ENCODE measurements at places on chromosomes 16 and 17.
A peak's percentile ranks its signal among the peaks of the same experiment; 100 is the strongest.

- no peak for DNase-seq
Measured at GRCh38 chr16:58460219-58460610, 39.7 kb upstream of the NDRG4 start.

DNA sequence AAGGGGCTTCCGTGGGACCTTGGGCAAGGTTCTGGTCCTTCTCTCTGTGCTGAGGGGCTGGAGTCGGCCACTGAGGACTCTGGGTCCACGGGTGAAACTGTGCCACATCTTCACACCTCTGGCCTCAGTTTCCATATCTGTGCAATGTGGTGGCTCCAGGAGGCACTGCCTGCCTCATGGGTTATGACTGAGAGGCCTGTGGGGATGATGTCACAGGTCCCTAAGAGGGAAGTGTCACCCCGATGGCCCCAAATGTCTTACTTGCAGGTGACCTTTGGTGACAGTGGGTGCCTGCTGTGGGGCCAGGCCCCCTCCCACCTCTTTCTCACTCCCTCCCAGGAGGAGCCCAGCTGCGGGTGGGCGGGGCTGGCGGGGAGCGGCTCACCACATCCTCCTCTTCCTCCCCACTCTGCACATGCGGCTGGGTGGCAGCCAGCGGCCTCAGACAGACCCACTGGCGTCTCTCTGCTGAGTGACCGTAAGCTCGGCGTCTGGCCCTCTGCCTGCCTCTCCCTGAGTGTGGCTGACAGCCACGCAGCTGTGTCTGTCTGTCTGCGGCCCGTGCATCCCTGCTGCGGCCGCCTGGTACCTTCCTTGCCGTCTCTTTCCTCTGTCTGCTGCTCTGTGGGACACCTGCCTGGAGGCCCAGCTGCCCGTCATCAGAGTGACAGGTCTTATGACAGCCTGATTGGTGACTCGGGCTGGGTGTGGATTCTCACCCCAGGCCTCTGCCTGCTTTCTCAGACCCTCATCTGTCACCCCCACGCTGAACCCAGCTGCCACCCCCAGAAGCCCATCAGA is at the start of gene IL21R:
Gene IL21R, plus strand, starts transcription at position 407 of the 801 bp plus-strand sequence. CDS start 27,898 bp downstream, outside the sequence.
- no peak for DNase-seq

GRCh38 chr16:80045861-80046260 is 445.3 kb upstream of the MAF start:
- DNase-seq, result no peak

DNA sequence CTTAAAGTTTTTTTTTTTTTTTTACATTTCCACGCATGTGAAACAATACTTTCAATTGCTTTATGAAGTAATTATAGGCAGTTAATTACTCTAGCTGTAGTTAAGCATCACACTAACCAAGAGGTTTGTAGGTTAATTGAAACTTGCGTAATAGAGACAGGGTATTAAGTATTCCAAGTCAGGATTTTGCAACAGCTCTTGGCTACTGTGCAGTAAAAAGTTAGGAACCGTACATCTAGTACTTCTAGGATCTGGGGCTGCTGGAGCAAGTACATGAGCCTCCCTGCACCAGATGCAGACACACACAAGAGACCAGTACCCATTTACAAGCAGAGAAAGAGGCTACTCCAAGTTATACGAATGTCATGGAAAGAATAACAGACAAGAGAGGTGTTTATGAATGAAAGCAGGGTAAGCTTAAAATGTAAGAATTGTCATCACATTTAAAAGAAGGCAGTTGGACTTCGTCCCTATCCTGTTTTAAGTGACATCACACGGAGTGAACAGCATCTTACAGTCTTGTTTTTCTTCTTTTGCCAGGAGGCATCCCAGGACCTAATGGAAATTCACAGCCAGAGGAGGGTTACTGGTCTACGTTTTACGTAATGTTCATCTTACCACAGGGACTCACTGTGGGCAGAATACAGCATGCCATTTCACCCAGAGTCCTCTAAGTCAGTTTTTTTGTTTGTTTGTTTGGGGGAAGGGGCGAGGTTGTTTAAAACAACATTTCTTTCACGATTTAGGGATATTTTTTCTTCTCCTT is 379.6 kb upstream of the PSMD7 start:
- no peak for DNase-seq

DNA sequence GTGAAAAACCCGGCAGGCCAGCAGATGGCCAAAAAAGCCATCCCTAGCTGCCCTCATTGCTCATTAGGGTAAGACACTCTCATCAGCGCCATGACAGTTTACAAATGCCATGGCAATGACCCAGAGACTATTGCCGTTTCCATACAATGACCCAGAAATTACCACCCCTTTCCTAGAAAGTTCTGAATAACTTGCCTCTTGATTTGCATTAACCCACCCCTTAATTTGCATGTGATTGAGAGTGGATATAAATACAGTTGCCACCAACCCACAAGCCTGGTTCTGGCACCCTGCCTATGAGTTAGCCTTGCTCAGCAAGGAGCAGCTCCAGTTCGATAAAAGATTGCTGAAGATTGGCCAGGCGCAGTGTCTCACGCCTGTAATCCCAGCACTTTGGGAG is 16.1 kb upstream of the C16orf54 start:
- DNase-seq, result no peak

GRCh38 chr17:20087538-20088250 is 78.5 kb downstream of the SPECC1 start:
- no peak for DNase-seq

DNA sequence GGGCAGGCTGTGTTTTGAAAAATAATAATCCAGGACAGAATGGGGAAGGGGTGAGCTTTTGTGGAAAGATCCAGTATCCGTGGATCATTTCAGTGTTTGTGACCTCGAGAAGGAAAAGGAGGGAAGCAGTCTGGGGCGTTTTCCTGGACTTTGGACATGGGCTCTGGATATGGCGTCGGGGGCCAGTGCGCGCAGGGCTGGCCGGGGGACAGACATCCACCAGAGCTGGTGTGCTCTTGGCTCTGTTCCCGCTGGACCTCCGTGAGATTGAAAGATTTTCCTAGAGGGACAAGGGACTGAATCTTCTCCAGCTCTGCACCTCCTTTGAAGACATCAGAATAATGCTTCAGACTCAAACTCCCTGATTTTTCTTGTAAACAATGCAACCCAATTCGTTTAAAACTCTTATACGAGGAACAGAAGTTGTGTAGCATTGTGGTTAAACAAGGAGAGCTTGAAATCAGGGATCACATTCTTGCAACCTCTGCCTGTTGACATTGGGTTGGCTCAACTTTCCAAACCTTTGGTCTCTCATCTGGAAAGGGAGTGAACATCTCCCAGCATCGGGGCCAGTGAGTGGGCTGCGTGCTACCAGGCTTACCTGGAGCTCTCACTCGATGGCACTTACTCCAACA is 75.9 kb downstream of the C16orf95 start:
- no peak for DNase-seq

DNA sequence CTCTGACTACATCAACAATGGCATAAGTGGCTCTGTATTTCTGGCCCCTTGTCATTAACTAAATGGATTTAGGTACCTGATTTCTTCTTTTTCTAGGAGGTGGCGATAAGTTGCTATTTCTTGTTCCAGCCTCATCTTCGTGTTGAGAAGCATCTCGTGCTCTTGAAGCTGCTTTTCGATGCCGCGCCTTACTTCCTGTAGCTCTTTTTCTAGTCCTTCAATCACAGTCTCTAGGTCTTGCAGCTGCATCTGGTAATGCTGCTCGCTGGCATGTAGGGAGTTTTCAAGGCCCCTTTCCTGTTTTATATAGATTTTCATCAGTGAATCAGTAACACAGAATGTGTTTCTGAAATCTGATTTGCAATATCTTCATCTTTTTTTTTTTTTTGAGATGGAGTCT is 5.1 kb downstream of the KRT222 start:
- DNase-seq, result no peak

GRCh38 chr16:7456211-7456610 is 123.6 kb downstream of the RBFOX1 start:
- DNase-seq, result peak; percentile 94

GRCh38 chr16:30766206-30766932 is 4.2 kb downstream of the RNF40 start:
- no peak for DNase-seq

DNA sequence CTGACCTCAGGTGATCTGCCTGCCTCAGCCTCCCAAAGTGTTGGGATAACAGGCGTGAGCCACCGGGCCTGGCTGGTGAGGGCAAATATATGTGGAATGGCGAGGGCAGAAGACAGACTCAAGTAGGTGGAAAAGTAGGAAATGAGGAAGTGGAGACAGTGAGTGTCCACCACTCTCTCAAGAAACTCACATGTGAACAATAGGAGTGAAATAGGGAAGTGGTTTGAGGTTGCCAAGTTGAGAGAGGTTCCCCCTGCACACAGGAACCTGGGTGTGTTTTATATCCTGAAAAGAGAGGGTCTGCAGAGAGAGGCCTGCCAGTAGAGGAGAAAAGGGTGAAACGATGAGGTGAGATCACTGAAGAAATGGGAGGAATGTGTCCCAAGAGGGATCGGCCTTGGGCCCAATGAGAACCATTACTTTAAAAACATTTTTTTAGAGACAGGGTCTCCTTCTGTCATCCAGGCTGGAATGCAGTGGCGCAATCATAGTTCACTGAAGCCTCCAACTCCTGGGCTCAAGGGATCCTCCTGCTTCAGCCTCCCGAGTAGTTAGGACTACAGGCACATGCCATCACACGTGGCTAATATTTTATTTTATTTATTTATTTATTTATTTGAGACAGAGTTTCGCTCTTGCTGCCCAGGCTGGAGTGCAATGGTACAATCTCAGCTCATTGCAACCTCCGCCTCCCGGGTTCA is 17.1 kb upstream of the CORO1A start:
- DNase-seq, result no peak

DNA sequence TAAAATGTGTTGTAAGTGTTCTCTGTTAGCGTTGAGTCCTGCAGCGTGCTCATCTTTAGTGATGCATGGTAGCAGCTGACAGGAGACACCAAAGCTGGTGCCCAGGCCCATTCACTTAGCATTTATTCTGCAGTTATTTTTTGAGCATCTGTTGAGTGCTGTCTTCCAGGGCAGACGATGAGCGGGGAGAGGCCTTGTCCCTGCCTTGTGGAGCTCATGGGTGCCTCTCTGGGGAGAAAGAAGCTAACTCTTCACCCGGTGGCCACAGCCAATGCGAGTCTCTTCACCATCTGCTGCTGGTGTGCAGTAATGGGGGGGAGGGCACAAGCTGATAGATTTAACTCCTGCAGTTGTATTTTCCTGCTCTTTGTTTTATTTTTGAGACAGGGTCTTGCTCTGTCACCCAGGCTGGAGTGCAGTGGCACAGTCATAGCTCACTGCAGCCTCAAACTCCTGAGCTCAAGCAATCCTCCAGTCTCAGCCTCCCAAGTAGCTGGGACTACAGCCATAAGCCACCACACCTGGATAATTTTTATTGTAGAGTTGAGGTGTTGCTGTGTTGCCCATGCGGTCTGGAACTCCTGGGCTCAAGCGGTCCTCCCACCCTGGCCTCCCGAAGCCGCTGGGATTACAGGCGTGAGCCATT is 30.5 kb downstream of the GPT2 start:
- no peak for DNase-seq

- no peak for DNase-seq
Measured at GRCh38 chr16:11049396-11050059, 105.2 kb downstream of the CLEC16A start.

GRCh38 chr16:78288888-78289287 is 189.4 kb downstream of the WWOX start:
- no peak for DNase-seq

- no peak for DNase-seq
Measured at GRCh38 chr16:81942007-81942601, 69.2 kb downstream of the SDR42E1 start.

DNA sequence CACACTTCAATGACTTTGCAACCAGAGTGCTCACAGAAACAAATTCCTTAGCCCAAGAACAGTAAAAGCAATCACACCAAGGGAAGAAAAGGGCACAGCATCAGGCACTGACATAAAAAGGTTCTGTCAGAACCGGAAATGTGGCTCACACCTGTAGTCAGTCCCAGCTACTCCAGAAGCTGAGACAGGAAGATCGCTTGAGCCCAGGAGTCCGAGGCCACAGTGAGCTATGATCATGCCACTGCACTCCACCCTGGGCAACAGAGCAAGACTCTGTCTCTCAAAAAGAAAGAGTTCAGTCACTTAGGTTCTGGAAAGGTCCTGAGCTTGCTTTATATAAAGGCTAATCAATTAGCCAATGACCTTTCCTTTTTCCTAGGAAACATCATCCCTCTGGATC is 22.7 kb downstream of the YWHAE start:
- no peak for DNase-seq

GRCh38 chr17:6078458-6078871 is 8.3 kb downstream of the WSCD1 start:
- no peak for DNase-seq

GRCh38 chr17:30084788-30085187 is 31.8 kb upstream of the NSRP1 start:
- DNase-seq, result no peak

- no peak for DNase-seq
Measured at GRCh38 chr16:35506018-35506897, 2046.8 kb downstream of the TP53TG3F start.

DNA sequence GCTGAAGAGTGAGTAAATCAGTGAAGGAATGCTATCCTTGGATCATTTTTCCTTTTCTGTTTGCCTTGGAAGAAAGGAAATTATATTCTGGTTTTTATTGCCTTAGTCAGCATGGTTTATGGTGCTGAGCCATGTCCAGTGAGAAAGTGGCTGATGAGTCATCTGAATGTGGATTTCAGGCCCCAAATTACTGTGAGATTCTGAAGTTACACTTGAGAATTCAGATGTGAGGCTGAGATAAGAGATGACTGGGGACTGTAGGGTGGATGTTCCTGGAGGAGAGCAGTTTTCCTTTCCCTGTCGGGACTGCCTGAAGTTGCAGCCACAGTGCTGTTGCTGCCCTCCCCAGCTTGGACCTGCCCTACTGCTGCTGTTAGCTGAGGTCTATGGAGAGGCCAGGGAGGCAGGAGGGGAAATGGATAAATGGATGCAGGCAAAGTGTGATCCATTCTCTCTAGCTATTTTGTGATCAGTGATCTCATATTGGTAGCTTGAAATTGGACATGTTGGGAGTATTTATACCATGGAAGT is 4.2 kb upstream of the MAP3K14 start:
- DNase-seq, result peak; percentile 94

- DNase-seq, result no peak
Measured at GRCh38 chr17:1871756-1872155, 42.0 kb downstream of the RPA1 start.

GRCh38 chr17:81868674-81869220 is 2.4 kb downstream of the ARHGDIA start:
- DNase-seq, result no peak

DNA sequence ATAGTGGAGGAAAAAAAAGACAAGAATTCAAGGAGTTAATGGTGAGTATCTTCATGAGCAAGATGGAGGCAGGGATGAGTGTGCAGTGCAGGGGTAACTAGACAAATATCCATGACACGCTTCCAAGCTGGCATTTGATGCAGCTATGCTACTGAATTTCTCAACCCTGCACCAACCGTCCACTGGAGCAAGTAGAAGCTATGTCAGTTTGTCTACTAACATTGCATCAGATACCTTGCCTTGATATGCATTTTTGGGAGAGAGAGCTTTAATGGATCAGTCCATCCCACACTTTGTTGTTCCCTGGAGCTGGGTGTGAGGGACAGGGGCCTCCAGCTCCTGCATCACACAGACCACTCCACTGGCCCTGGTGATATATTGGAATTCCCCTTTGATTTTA is 16.4 kb downstream of the CCL11 start:
- DNase-seq, result no peak

- DNase-seq, result no peak
Measured at GRCh38 chr17:7703584-7704479, 1.2 kb upstream of the EFNB3 start.
